ENCODE measurements at places on chromosomes 1 and 21. TPM values are rescaled to one million over a fixed set of nuclear protein-coding genes. Genes with fewer than 3 reads are reported as not detected.

DNA sequence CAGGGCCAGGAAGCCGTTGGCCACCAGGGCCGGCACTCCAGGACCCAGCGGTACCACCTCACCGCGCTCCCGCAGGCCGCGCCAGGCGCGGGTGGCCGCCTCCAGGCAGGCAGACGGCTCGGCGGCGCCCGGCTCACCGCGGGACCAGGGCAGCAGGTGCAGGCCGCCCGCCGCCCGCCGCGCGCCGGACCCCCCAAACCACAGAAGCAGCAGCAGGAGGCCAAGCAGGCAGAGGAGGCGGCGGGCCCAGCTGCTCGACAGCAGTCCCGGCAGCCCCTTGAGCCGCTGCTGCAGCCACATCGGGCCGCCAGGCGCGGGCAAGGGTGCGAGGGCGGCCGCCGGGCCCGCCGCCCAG is 312 bp downstream of the KIAA2013 start:
- DNase-seq = no peak

- no peak for DNase-seq
Measured at GRCh38 chr21:45942755-45943629, 38.6 kb upstream of the COL6A1 start.

DNA sequence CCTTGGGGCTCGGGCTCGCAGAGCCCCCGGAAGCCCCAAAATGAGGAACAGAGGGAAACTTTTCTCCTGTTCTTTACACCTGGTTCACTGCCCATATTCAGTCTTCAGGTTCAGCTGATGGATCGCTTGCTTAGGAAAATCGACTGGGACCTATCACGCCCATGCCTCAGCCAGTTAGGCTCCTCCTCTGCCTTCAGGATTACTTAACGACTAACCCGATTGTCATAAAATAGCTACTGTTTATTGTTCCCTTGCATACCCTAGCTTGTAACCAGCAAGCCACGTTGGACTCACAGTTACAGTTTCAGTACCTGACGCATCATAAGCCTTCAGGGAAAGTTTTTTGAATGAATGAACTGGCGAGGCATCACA is 692 bp downstream of the TARDBP start:
- DNase-seq = no peak

GRCh38 chr1:26145041-26145959 is 13.6 kb upstream of the FAM110D start:
- peak; percentile 67 for DNase-seq

DNA sequence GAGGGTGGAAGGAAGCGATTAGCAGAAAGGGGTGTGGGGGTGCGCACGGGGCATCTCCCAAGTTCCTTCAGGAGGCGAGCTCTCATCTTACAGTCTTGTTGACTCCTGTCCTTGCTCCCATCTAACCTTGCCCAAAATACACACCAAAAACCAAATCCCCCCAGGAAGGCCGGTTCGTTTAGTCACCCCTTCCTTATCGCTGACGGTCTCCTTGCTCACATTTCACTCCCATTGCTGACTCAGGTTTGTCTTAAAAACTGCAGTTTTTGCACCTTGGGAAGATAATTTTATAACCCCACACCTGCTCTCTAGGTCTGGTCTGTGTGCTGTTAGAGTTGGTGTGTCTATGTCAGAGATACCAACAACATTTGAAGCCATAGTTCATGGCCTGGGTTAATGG is 68.1 kb upstream of the F3 start:
- DNase-seq = no peak

DNA sequence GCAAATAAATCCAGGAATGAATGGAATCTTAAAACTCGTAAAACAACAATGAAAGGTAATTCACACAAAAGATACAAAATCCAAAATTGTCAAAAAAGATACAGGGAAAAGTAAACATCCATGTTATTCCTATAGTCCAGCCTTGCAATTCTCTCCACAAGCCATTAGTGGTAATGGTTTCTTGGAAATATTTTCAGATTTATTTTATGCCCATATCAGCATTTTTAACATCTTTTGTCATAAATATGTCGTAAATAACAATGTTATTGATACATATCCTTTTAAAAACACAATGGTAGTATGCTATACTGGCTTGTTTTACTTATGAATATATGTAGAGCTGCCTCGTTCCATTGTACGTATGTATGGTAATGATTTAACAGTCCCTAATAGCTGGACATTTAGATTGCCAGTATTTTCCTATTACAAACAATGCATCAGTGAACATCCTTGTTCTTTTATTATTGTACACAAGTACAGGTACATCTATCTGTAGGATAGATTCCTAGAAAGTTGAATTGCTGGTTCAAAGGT is 30.6 kb downstream of the DNTTIP2 start:
- DNase-seq = no peak

- DNase-seq = no peak
Measured at GRCh38 chr1:46001081-46001785, 131.2 kb downstream of the PIK3R3 start.

The DPYD gene
- total RNA-seq = 9.0 TPM

The AGMAT gene
- total RNA-seq = 3.1 TPM
